ENCODE measurements at places on chromosomes 2 and 18. TPM values are rescaled to one million over a fixed set of nuclear protein-coding genes. Genes with fewer than 3 reads are reported as not detected.

Gene ALPI
- total RNA-seq: not detected

Gene MROH2A
- total RNA-seq: not detected

Gene MARCHF7
- total RNA-seq: 151 TPM

Gene TMEM185B
- 26.8 TPM for total RNA-seq

Gene CD302
- 9.8 TPM for total RNA-seq

Gene ARID5A
- total RNA-seq: 10.9 TPM

Gene OR6B2
- not detected for total RNA-seq

Gene CYBRD1
- total RNA-seq: 497 TPM

Gene TSPYL6
- under 0.01 TPM for total RNA-seq

Gene VWC2L
- not detected for total RNA-seq

Gene KIAA2012
- total RNA-seq: 0.17 TPM

Gene IHH
- total RNA-seq: under 0.01 TPM

Gene NT5DC4
- total RNA-seq: not detected

Measured in smooth muscle cell of trachea (primary cell).